Testis (tissue), 5 donors: ENCODE measurements at places on chromosomes 2 and 18. TPM values are rescaled to one million over a fixed set of nuclear protein-coding genes. Genes with fewer than 3 reads are reported as not detected.

The TSGA10 gene
- 42.4 TPM for total RNA-seq

DNA sequence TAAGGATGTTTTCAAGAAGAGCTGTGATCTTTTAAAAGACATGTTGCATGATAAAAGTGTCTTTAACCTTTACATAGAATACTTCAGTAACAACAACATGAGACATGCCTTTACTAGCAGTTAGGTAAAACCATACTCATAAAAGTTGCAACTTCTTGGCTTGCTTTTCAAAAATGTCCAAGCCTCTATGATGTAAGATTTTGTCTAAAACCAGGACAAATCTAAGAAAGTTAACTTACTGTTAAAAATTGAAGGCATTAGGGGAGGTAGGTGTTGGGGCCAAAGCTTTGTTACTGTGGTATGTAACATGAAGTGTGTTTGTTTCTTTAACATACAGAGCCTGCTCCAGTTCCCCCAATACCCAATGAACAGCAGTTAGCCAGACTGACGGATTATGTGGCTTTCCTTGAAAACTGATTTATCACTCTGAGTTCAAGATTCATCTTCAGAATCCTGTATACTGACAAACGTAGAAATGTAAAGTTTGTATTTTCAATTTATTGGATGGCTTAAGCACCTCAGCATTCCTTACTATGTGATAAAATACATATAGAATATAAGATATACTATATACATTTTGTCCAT lies 11.7 kb downstream of the COPS8 start:
- no peak overlapping the region for H3K4me3 ChIP-seq
- DNase-seq, result no peak
- no peaks in the 10 kb centered on the region for H3K27me3 ChIP-seq
- H3K27ac ChIP-seq, result no peak overlapping the region

DNA sequence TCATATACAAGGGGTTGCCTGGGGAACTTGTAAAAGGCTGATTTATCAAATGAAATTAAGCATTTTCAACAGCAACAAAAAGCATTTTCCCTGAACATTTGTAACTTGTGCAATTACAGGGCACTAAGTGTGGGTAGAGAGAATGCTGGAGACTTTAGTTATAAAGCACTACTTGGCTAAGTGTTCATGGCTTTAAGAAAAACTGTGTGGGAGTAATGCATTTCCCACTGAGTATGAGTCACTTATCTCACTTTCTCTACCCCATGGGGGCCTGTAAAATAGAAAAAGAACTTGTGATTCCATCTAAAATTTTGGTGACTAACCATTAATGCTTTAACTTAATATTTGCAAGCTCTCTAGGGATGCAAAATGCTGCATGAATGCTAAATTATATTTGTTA lies 193.4 kb downstream of the CCDC102B start:
- no peaks in the 10 kb centered on the region for H3K4me1 ChIP-seq
- DNase-seq, result no peak
- no peaks in the 10 kb centered on the region for H3K36me3 ChIP-seq
- H3K27me3 ChIP-seq, result no peaks in the 10 kb centered on the region
- no peak overlapping the region for H3K27ac ChIP-seq

- no peak overlapping the region for H3K4me3 ChIP-seq
- H3K27ac ChIP-seq, result no peak overlapping the region
- no peaks in the 10 kb centered on the region for H3K36me3 ChIP-seq
- no peaks in the 10 kb centered on the region for H3K27me3 ChIP-seq
- no peak for DNase-seq
Observed at GRCh38 chr2:172986040-172986439, 89.6 kb upstream of the MAP3K20 start.

GRCh38 chr2:130818809-130819208 lies 17.9 kb upstream of the ARHGEF4 start:
- no peak overlapping the region for H3K27ac ChIP-seq
- no peak for DNase-seq
- no peak overlapping the region for H3K4me3 ChIP-seq

DNA sequence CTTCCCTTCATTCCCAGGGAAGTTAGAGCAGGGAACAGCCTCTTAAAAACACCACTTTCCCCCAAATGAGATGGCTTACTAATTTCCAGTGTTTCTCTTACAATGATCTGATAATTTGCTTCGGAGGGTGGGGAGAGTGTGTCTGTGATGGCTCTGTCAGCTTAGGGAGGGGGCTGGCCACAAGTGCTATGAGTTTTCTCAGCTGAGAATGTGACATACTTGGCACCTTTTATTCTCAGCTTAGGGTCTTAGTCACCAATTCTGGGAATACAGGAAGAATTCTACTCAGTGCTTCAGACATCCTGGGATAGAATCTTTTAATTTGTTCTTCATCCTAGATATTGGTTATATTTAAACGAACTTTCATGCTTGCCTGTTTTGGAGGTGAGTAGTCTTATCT lies 64.4 kb downstream of the AOX1 start:
- H3K4me3 ChIP-seq, result no peak overlapping the region
- no peaks in the 10 kb centered on the region for H3K27me3 ChIP-seq
- H3K36me3 ChIP-seq, result no peaks in the 10 kb centered on the region
- no peak for DNase-seq
- H3K27ac ChIP-seq, result no peak overlapping the region

The VSNL1 gene
- 1.8 TPM for total RNA-seq

DNA sequence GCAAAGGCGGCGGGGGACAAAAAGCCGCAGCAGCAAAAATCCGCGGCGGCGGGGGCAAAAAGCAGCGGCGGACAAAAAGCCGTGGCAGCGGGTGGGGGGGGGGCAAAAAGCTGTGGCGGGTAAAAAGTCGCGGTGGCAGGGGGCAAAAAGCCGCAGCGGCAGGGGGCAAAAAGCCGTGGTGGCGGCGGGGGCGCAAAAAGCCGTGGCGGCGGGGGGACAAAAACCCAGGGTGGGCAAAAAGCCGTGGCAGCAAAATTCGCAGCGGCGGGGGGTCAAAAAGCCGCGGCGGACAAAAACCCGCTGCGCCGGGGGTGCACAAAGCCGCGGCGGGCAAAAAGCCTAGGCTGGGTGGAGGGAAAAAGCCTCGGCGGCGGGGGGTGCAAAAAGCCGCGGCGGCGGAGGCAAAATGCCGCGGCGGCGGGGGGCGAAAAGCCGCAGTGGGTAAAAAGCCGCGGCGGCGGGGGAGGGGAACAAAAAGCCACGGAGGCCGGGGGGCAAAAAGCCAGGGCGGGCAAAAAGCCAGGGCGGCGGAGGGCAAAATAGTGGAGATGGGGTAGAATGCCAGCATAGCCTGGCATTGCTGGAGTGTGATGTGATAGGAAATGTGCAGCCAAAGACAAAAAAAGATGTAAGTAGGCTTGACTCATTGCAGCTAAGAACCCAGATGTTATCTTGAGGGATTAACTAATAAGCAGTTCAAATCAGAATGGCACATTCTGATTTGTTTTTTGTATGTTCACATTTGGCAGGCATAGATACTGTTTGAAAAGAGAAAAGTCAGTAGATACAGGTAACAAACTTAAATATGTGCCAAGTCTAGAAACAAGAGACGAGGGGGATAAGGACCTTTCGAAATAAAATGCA lies 1076.3 kb downstream of the RPIA start:
- no peaks in the 10 kb centered on the region for H3K27me3 ChIP-seq
- peak overlapping the region; percentile 25 for H3K4me3 ChIP-seq
- no peaks in the 10 kb centered on the region for H3K36me3 ChIP-seq
- no peak overlapping the region for H3K27ac ChIP-seq

The SALL3 gene
- 15.2 TPM for total RNA-seq

GRCh38 chr2:41955316-41956043 lies 92.3 kb upstream of the PKDCC start:
- H3K4me3 ChIP-seq, result no peak overlapping the region
- H3K4me1 ChIP-seq, result no peaks in the 10 kb centered on the region
- H3K27ac ChIP-seq, result no peak overlapping the region
- H3K27me3 ChIP-seq, result no peaks in the 10 kb centered on the region
- no peaks in the 10 kb centered on the region for H3K36me3 ChIP-seq

The MC2R gene
- not detected for total RNA-seq

GRCh38 chr2:71457923-71458322 lies 4.6 kb downstream of the DYSF start:
- no peaks in the 10 kb centered on the region for H3K27me3 ChIP-seq
- no peak for DNase-seq
- H3K4me3 ChIP-seq, result no peak overlapping the region
- no peak overlapping the region for H3K27ac ChIP-seq

The TAF1B gene
- 22.0 TPM for total RNA-seq

DNA sequence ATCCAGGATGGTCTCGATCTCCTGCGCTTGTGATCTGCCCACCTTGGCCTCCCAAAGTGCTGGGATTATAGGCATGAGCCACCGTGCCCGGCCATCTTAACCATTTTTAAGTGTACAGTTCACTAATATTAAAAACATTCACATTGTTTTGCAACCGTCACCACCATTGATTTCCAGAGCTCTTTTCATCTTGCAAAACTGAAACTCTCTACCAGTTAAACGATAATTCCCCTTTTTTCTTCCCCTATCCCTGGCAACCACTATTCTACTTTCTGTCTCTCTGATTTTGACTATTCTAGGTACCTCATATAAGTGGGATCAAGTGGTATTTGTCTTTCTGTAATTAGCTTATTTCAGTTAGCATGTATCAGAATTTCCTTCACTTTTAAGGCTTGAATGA lies 16.8 kb upstream of the NEUROD1 start:
- H3K27me3 ChIP-seq, result no peaks in the 10 kb centered on the region
- no peak overlapping the region for H3K4me3 ChIP-seq
- H3K36me3 ChIP-seq, result no peaks in the 10 kb centered on the region
- no peak for DNase-seq

GRCh38 chr2:204104811-204105210 lies 168.2 kb downstream of the ICOS start:
- H3K4me1 ChIP-seq, result peaks cover under 1% of the 10 kb centered on the region
- H3K4me3 ChIP-seq, result no peak overlapping the region
- no peak for DNase-seq
- H3K27ac ChIP-seq, result no peak overlapping the region
- no peaks in the 10 kb centered on the region for H3K36me3 ChIP-seq

The ARMC9 gene
- total RNA-seq, result 47.5 TPM

- no peaks in the 10 kb centered on the region for H3K27me3 ChIP-seq
- H3K4me3 ChIP-seq, result no peak overlapping the region
- no peak for DNase-seq
- H3K4me1 ChIP-seq, result no peaks in the 10 kb centered on the region
Observed at GRCh38 chr2:115414466-115414865, 972.0 kb downstream of the DPP10 start.

DNA sequence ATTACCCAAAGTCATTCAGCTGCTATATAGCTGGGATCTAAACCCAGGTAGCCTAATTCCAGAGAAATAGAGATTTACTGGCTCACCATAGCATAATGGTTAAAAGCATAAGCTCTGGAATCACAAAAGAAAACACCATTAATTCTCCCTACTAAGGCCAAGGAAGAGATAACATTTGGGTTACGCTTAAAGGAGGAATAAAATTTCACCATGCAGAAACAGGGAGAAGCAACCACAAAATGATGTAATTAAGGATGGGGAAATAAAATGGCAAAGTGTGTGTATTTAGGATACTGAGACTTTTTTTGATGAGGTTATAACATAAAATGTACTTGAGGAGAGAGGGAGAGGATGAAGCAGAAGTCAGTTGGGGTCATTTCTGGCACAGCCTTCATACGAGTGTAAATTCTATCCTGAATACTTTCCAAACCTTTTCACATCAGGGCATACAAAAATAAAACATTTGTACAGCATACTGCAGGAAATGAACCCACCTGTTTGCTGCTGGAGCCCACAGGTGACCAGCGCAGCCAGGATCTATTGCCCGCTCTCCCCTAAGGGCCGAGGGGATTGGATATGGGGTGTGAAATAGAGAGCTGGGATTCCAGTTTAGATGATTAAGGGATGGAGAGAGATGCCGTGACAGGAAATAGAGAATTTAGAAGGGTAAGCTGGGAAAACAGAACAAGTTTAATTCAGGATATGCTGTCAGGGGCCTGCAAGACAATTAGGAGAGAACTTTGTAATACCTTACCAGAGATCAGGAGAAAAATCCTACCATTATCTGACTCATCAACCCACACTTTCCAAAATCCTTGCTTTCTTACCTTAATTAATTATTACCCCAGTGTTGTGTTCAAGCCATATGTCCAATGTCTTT lies 43.8 kb upstream of the SERTAD2 start:
- peaks cover 7% of the 10 kb centered on the region for H3K4me1 ChIP-seq
- no peak overlapping the region for H3K27ac ChIP-seq
- DNase-seq, result no peak

The EEF1B2 gene
- 144 TPM for total RNA-seq

- H3K27me3 ChIP-seq, result no peaks in the 10 kb centered on the region
- DNase-seq, result no peak
- no peak overlapping the region for H3K27ac ChIP-seq
Observed at GRCh38 chr2:133496501-133497269, 71.6 kb downstream of the NCKAP5 start.

The OTOF gene
- total RNA-seq, result 2.2 TPM

GRCh38 chr2:207067473-207067872 lies 98.3 kb downstream of the KLF7 start:
- H3K27ac ChIP-seq, result no peak overlapping the region
- no peaks in the 10 kb centered on the region for H3K36me3 ChIP-seq
- H3K27me3 ChIP-seq, result no peaks in the 10 kb centered on the region
- DNase-seq, result no peak
- H3K4me3 ChIP-seq, result no peak overlapping the region
- H3K4me1 ChIP-seq, result no peaks in the 10 kb centered on the region

- H3K27ac ChIP-seq, result no peak overlapping the region
- H3K4me3 ChIP-seq, result no peak overlapping the region
- H3K27me3 ChIP-seq, result no peaks in the 10 kb centered on the region
- no peaks in the 10 kb centered on the region for H3K4me1 ChIP-seq
Observed at GRCh38 chr18:52045946-52046675, 293.9 kb upstream of the DCC start.

The GNAL gene
- total RNA-seq, result 12.8 TPM

GRCh38 chr2:201678401-201678800 lies 20.0 kb downstream of the MPP4 start:
- DNase-seq, result no peak
- no peak overlapping the region for H3K27ac ChIP-seq
- H3K4me1 ChIP-seq, result no peaks in the 10 kb centered on the region
- no peaks in the 10 kb centered on the region for H3K27me3 ChIP-seq
- H3K36me3 ChIP-seq, result no peaks in the 10 kb centered on the region

The SOX11 gene
- total RNA-seq, result 0.06 TPM

The SETBP1 gene
- total RNA-seq, result 33.1 TPM

DNA sequence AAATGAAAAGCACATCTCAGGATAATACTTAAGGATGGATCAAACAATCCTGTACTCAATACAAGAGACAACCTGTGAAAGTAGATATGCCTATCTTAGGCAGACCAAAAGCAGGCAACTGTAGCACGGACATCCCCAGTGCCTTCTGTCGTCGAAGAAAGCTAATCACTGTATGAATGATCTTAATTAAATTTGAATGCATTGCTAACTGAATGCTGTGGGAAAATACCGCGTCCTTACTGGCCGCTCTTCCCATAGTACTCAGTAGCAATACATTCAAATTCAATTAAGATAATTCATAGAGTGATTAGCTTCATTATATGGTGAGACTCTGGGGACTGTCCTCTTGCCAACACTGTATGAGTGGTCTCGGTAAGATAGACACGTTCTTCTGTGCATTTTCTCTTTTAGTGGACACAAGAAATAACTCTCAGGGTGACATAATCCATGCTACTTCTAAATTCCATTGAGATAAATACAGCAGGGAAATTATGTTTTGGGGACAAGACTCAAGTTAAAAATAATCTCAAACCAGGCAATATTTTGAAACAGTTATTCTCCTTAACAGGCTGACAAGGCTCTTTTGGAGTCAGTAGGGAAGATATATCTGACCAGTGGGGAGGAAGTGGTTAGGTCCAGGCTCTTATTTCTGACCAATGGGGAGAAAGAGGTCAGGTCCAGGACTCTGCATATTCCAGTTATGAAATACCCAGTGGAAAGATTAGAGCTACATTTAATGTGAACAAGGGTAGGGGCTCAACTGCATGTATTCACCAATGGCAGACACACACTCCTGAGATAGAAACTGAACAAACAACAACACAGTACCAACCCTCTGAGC lies 97.3 kb downstream of the DOCK10 start:
- H3K4me3 ChIP-seq, result no peak overlapping the region
- no peaks in the 10 kb centered on the region for H3K36me3 ChIP-seq
- no peak for DNase-seq
- no peaks in the 10 kb centered on the region for H3K27me3 ChIP-seq
